ENCODE measurements at places on chromosomes 6 and 20.

DNA sequence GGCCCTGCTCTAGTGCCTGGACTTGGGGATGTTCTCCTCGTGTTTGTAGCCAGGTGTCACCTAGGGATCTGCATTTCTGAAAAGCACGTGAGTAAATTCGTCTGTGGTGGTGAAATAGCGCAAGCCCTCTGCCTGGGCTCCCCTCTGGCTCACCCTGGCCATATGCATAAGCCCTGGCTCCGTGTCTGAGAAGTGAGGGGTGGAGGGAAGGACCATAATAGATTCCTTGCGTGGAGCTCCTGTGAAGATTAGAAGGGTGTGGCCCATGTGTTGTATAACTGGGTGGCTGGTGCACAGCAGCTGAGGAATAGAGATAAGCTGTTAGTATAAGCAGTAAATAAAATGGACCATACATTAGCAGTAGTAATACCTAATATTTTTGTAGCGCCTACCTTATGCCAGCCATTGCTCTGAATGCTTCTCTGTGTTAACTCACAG, 4.8 kb downstream of the BCAS1 start:
- DNase-seq: no peak

GRCh38 chr6:15810618-15811017, 147.8 kb upstream of the DTNBP1 start:
- DNase-seq: no peak

- DNase-seq: no peak
These were observed 622.2 kb downstream of the DOK5 start for GRCh38 chr20:55097621-55098020.

DNA sequence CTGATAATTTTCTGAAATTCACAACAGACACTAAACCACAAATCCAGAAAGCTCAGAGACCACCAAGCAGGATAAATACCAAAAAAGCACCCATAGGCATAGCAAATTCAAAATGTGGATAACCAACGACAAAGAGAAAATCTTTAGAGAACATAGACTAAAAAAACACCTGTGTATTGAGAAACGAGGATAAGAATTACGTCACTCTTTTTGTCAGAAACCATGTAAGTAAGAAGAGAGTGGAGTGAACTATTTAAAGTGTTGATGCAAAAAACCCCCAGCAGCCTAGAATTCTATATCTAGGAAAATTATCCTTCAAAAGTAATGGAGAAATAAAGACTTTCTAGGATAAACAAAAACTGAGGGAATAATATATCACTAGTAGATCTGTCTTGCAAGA, 126.9 kb upstream of the SCGN start:
- no peak for DNase-seq

DNA sequence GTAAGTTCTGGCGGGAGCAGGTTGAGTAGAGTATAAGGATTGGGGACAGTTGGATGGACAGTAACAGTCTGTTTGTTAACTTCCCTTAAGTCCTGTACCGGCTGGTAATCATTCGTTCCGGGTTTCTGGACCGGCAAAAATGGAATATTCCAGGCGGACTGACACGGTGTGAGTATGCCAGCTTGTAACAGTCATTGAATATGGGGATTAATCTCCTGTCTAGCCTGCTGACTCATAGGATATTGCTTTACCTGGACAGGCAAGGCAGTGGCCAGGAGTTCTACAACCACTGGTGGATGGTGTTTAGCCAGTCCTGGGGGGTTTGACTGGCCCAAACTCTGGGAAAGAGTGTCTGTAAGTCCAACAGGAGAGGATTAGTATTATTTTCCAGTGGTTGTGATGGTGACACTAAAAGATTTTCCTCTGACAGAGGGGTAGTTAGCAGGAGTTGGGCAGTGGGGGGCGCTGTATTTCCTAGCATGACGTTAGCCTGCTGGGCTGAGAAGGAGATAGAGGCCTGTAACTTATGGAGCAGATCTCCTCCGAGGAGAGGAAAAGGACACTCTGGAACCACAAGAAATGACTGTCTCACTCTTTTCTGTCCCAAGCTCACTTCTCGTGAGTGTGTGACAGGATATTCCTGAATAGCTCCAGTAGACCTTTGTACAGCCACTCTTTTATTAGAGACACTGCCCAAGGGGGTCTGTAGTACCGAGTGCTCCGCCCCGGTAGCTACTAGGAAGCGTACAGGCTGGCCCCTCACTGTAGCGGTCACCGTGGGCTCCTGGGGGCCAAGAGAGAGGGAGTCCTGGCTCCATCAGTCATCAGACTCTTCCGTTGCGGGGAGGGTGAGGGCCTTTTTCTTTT, 152.2 kb downstream of the TRIM27 start:
- no peak for DNase-seq

DNA sequence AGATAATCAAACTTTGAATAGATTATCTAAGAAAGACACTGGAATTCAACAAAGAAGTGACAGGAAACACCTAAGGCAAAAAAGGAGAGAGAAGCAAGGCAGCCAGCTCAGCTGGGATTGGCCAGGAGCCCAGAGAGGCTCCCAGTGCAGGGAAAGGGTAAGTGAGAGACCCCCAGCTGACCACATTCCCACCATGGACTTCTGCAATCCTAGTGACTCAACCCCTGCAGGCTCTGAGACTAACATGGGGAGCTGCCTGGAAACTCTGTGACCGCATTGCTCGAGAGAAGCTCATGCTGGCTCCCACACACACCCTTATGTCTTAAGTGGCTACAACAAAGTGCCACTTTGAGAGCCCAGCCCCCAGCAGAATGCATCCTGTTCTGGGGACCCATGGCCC, 215.1 kb downstream of the PACRG start:
- no peak for DNase-seq

GRCh38 chr6:82017773-82018172, 229.8 kb downstream of the IBTK start:
- DNase-seq: peak; percentile 58

DNA sequence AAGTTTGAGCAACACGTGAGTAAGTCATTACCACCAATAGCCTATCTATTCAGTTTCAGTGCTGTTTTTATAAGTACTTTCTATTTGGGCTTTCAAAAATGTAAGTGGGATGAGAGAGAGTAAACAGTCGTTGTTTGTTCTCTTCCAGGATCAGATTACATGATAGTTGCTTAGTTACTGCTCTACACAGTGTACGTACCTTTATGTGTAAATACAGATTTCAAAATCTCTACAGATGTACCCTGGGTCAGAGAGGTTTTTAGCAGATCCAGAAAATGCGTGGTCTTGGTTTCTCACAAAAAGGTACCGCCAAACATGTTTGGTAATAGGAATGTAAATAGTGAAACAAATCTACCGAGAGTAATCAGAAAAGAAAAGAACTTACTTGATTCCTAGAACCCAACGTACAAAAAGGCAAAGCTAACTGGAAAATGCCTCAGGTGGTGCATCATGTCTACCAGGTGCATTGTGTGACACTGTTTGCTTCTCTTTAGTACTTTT, 421.1 kb downstream of the BCKDHB start:
- DNase-seq: no peak

GRCh38 chr6:130620338-130620781, 206.8 kb upstream of the SMLR1 start:
- no peak for DNase-seq

DNA sequence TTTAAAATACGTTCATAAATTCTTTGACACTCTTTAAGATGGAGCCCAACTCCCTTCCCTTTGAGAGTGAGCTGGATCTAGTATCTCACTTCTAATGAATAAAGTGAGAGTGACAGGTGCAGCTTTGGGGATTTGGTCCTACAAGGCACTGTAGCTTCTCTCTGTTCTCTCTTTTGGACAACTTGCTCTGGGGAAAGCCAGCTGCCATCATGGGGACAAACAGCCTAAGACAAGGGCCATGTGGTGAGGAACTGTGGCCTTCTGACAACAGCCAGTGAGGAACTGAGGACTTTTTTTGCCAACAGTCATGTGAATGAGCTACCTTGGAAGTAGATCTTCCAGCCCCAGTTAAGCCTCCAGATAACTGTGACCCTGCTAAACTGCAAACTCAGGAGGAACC, 272.8 kb upstream of the AGPAT4 start:
- no peak for DNase-seq

- no peak for DNase-seq
These were observed 15.5 kb downstream of the CYP39A1 start for GRCh38 chr6:46637145-46637544.
